ENCODE measurements at places on chromosomes 2 and 18.

DNA sequence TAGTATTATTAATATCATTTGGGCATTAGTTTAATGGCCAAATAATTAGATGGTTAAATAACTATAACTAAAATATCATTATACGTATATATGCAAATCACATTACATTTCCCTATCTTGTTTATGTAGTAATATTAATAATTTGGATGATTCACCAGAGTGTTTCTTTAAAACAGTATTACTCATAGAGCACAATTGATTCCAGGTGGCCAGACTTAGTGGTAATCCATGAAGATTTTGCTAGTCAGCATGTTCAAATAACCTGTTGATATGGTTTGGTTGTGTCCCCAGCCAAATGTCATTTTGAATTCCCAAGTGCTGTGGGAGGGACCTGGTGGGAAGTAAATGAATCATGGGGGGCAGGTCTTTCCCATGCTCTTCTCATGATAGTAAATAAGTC is 782.3 kb downstream of the LRP1B start:
- DNase-seq = no peak

DNA sequence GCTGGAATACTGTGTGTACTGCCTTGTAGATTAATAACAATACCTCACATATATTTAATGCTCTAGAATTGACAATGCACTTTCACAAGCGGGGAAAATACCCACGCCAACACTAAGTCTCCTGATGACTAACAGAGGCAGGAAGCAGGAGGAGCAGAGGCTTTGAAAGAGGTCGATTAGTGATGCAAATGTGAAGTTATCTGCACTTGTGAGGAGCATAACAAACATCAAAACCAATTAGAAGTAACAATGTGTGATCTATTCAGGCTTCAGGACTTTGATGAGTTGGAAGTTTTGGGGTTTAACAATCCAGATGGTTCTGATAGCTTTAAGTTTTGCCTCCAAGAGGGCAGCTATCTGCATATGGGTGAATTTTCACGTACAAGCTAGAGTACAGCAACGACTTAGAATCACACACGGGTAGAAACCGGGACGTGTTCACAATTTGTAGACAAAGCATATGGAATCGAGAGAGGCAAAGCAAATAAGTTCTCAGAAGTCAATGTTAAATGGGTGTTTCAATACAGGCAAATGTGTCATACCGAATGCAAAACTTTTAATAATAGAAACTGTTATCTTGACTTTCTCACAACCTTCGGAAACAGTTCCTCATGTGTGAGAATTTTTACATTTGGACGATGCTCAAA is 114.5 kb downstream of the METTL8 start:
- no peak for DNase-seq

DNA sequence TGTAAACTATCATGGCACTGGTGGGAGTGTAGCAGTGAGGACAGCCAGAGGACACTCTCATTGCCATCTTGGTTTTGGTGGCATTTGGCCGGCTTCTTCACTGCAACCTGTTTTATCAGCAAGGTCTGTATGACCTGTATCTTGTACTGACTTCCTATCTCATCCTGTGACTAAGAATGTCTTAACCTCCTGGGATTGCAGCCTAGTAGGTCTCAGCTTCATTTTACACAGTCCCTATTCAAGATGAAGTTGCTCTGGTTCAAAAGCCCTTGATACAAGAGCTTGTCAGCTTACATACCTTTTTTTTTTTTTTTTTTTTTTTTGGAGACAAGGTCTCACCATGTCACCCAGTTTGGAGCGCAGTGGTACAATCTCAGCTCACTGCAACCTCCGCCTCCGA is 110.9 kb downstream of the METTL8 start:
- no peak for DNase-seq

- DNase-seq = no peak
These were observed 7.7 kb upstream of the TMSB10 start for GRCh38 chr2:84897773-84898172.

DNA sequence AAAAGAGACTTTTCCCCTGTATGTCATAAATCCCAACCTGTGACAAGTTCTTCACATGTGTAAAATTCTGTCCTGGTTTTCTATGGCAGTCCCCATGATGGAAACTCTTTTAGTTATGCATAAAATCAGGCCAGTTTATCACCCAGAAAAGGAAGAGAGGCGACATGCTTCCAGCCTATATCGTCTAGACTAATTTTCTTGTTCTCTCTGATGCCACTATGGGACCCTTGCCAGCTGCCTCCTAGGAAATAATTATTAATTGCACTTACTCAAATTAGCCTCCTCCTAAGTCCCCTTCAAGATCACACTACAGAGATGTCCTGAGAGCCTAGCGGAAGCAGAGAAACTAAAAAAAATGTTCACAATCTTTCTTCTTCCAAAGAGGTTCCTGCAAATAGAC is 722.4 kb downstream of the NRXN1 start:
- no peak for DNase-seq

DNA sequence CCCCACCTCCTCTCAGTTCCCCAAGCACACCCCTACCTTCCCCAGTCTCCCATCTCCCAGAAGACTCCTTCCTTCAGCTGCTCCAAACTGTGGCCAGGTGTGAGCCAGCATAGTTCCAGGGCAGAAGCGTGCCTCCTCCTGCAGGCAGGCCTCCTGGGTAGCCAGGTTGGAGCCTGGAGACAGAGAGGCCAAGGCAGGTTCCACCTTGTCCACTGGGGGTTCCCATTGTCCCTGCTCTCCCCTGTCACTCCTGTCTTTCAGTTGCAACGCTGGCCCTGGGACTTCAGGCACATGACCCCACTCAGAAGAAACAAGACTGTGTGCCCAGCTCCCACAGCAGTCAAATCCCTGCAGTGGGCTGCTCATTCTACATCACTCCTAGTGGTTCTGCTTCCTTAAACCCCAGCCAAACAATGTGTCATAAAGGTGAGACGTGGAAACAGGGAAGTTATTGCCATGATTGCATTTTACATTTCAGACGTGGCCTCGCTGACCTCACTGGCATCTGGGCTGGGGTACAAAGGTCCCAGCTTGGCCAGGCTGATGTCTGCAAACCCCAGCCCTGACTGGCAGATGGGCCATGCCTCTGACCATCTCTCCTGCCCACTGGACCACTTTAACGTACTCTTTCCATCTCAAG is 96.5 kb upstream of the BOD1L2 start:
- no peak for DNase-seq

- DNase-seq = no peak
These were observed 14.8 kb upstream of the BIN1 start for GRCh38 chr2:127121776-127122176.

- no peak for DNase-seq
These were observed 135.1 kb downstream of the ACTR3 start for GRCh38 chr2:114025030-114025429.

GRCh38 chr2:15092181-15092580 is 459.7 kb downstream of the LRATD1 start:
- no peak for DNase-seq

DNA sequence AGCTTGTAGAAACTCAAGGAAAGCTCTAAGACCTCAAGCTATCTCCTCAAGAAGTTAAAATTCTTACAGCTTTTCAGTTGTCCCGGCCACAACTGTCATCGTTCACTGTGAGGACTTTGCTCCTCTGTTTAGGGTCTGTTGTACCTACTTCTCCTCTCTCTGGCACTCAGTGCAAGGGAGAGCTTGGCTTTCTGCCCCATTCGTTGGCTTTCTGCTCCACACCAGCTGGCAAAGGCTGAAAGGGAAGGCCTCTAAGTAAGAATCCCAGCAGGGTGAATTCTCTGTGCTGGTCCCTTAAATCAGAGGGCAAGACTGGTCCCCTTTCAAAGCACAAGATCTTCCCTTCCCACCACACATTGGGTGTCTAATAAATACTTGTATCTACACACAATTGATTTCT is 17.3 kb downstream of the ZBTB7C start:
- DNase-seq = no peak

- no peak for DNase-seq
These were observed 512.1 kb upstream of the SYT4 start for GRCh38 chr18:43789234-43790000.

DNA sequence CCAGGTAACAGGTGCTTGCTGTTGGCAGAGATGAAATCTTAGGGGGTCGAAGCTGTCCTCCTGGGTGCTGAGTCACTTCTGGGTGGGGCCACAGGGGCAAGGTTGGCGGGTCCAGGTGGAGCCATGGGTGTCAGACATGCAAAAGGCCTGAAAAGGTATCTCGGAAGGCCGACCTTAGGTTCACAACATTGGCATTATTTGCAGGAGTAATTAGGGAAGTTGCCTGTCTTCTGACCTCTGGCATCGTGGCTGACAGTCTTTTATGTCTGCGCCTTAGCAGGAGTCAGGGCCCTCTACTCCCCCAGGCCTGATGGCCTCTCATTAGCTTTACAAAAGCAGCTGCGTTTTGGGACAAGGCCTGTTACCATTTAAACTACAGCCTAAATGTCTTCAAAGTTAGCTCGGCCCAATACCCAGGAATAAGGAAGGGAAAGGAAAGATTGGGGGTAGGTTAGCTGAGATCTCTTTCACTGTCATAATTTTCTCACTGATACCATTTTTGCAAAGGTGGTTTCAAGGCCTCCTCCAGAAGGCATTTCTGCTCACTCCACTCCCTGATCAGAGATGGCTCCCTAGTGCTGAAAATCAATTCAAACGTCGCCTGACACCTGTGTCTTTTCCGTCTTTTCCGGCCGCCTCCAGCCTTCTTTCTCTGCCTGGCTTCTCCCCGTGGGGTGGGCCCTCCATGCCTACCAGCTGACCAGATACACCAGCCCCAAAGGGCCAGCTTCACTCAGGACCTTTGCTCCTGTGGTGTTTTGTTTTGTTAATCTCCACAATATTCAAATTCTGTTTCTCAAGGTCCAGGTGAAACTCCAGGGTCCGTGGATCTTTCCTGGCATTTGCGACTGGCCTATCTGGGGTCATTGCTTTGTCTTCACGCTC is 90.8 kb downstream of the RHOB start:
- DNase-seq = no peak

DNA sequence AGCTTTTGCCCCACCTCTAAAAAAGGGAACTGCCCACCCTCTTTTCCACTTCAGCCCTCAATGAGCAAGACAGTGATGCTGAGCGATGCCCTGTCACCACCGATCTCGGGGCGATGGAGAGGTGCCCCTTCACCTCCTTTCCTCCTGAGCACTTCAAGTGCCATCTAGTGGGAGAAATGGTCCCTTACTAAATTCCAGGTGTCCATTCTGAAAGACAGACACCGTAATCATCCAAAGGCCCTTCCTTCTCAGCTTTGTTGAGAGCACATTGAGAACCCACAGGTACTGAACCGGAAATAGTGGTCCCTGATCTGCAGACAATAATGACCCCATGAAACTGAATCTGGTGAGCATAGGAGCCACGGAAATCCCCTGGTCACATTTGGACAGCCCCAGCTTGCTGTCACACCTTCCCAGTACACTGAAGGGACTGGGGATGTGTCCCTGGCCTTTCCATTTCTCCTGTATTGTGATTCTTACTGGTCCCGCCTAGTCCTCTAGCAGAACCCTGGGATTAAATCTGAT is 38.5 kb downstream of the KCTD18 start:
- DNase-seq = no peak

GRCh38 chr2:37825586-37825985 is 99.5 kb upstream of the RMDN2 start:
- DNase-seq = no peak

- DNase-seq = no peak
These were observed 93.8 kb upstream of the PHLPP1 start for GRCh38 chr18:62621546-62621945.

- DNase-seq = no peak
These were observed 250.9 kb downstream of the BCL11A start for GRCh38 chr2:60302377-60303126.

DNA sequence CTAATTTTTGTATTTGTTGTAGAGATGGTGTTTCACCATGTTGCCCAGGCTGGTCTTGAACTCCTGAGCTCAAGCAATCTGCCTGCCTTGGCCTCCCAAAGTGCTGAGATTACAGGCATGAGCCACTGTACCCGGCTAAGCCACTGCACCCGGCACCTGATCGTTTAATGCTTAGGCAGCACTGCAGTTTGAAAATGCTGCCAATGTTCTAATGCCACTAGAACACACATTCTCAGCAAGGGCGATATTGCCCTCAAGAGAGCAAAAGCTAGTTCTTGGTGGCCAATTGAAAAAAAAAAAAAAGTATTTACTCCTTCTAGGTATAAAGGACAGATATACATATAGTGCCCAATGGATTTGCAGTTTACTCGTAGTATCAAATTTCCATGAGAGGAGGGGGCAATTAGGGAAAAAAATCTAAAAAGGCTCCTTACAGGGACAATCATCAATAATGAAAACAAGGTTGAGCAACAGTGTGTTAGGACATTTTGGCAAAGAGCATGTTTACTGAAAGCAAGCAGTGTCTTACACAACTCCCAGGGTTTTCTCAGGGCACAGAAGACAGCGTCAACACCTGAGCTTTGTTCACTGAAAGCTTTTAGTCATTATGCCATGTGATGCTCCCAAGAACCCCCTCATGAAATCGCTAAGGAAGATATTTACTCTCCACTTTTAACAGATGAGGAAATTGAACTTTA is 199.9 kb upstream of the PKDCC start:
- DNase-seq = no peak

DNA sequence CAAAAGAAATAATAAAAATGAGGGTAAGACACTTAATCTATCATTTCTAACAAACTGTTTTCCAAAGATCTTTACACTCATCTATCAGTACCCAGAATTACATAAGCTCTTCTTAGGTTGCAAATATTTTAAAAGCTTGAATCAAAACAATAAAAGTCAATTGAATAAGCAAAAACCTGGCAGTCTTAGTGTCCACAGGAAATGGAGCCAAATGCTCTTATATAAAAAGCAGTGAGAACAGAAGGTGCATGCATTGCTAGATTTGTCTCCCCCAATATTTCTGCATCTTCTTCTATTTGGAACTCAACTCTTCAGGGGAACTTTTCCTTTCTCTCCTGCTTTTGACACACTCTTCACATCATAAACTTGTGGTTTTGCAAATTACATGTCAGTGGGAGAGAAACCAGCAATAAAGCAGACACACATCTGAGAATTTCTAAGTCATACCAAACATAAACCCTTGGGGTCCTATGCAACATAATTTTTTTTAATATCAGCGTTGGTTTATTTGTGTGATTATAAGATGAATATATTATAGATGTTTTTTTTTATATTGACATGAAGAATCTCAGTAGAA is 343.9 kb upstream of the ACVR2A start:
- no peak for DNase-seq

DNA sequence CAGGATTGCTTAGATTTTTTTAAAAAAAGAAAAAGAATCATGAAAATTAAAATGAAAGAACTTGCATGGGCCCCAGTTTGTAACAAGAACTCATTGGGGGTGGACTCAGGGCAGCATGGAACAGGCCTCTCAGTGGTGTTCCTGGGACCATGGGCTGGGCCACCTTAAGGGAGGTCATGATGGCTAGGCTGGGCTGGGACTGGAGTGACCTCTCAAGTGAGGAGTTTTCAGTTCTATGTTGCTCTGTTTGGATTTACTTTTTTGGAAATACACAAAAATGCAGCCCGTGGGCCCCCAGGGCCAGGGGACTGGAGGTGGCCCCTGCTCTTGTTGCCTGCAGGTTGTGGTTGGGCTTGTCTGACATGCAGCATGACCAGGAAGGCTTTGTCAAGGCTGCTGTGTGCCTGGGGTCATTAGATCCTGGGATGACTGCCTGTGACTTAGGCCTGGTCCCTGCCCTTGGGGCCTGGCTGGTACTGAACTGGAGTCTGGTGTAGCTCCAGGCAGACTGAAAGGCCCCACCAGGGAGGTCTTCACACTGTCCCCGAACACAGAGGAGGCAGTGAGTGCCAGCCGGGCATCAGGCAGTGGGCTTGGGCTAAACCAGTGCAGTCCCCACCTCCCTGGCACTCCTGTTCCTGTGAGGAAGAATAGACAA is 115.6 kb downstream of the GLI2 start:
- no peak for DNase-seq
